ENCODE measurements at places on chromosomes 3 and 15.

DNA sequence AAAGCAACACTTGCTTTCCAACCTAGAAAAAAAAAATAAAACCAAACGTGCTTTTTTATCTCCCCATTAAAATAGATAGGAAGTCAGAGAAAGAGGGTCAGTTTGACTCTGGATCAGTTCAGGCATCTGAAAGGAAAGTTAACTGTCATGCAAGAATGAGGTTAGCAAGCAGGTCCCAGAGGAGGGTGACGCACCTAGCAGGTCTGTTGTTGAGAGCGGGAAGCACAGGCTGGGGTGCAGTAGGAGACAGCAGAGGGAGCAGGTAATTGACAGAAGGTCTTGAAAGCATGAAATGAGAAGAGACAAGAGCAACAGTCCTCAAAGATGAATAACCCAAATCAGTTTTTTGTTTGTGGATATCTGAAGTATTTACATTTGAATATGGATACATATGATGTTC is 82.5 kb downstream of the ANO10 start:
- no peak for DNase-seq

DNA sequence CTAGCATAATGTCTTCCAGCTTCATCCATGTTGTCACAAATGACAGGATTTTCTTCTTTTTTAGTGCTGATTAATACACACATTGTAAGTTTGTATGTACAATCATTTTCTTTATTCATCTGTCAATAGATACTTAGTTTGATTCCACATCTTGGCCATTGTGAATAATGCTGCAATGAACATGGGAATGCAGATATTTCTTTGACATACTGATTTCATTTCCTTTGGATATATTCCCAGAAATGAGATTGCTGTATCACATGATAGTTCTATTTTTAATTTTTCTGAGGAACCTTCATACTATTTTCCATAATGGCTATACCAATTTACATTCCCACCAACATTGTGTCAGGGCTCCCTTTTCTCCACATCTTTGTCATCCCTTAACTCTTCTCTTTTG is 117.9 kb downstream of the MEIS2 start:
- DNase-seq = no peak

GRCh38 chr3:36557021-36557707 is 176.9 kb downstream of the STAC start:
- no peak for DNase-seq

- DNase-seq = no peak
Measured at GRCh38 chr3:149430216-149430615, 44.3 kb upstream of the TM4SF4 start.
